Glutamatergic neuron (in vitro differentiated cells): ENCODE measurements at places on chromosomes 6 and 20. TPM values are rescaled to one million over a fixed set of nuclear protein-coding genes. Genes with fewer than 3 reads are reported as not detected.

The PAX1 gene
- total RNA-seq = not detected

The CST2 gene
- not detected for total RNA-seq

The NMBR gene
- not detected for total RNA-seq

The NOX3 gene
- total RNA-seq = not detected

The SNX9 gene
- total RNA-seq = 45.7 TPM

The NFATC2 gene
- total RNA-seq = not detected

The ZNF334 gene
- 32.9 TPM for total RNA-seq

The DLK2 gene
- 2.2 TPM for total RNA-seq

The MAP3K7 gene
- 39.4 TPM for total RNA-seq

The PRICKLE4 gene
- total RNA-seq = 2.3 TPM

The MRPS10 gene
- total RNA-seq = 25.9 TPM

The APCDD1L gene
- not detected for total RNA-seq

The OPN5 gene
- not detected for total RNA-seq

The NKAIN4 gene
- total RNA-seq = 183 TPM

The GNAS-AS1 gene
- 11.7 TPM for total RNA-seq

The TPBG gene
- total RNA-seq = 1.4 TPM

The SUMO4 gene
- total RNA-seq = 1.3 TPM

The IMPG1 gene
- total RNA-seq = 0.51 TPM

The AIF1 gene
- not detected for total RNA-seq

The WFDC5 gene
- not detected for total RNA-seq

The KIF25 gene
- not detected for total RNA-seq

The WFDC10B gene
- total RNA-seq = not detected

The SCAF8 gene
- total RNA-seq = 54.9 TPM

The PPP1R16B gene
- total RNA-seq = 5.3 TPM

The SLC32A1 gene
- total RNA-seq = 0.59 TPM
